ENCODE measurements at places on chromosomes 11 and 22.

GRCh38 chr22:36773935-36774334, 2.0 kb downstream of the IFT27 start:
- peak; percentile 55 for DNase-seq

- DNase-seq = no peak
These were observed 2.2 kb downstream of the APOBEC3A start for GRCh38 chr22:38959590-38959989.

DNA sequence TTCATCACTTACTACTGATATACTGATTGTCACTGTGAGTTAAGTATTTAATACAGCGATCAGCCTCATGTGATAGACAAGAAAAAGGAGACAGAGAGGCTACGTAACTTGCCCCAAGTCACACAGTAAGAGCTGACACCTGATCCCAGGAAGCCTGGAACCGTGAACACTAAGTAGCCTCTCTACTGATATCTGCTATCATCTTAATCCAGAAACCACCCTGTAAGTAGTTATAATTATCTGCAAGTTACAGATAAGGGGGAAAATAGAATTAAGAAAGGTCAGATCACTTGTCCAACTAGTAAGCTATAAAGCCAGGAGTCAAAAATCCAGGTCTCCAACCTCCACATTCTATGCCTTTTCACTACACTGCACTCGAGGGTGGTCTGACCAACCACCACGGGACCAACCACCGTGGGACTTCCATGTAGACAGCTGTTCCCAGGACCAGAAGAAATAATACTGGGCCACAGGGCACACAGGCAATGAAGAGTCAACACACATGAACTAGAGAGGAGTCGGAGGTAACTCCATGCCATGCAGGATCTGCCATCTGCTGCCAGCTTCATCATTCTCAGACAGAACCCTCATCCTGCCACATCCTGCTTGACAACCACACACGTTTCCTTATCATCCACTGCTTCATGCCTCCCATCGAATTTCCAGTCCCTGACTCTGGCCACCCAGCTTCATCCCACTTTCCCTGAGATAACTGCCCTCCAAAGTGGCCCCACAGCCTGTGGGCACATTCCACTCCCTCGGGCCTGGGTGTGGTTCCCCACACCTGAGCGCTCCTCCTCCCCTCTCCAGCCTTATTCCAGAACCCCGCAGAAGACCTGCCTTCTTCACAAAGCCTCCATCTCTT, 58.6 kb downstream of the MICAL3 start:
- no peak for DNase-seq

DNA sequence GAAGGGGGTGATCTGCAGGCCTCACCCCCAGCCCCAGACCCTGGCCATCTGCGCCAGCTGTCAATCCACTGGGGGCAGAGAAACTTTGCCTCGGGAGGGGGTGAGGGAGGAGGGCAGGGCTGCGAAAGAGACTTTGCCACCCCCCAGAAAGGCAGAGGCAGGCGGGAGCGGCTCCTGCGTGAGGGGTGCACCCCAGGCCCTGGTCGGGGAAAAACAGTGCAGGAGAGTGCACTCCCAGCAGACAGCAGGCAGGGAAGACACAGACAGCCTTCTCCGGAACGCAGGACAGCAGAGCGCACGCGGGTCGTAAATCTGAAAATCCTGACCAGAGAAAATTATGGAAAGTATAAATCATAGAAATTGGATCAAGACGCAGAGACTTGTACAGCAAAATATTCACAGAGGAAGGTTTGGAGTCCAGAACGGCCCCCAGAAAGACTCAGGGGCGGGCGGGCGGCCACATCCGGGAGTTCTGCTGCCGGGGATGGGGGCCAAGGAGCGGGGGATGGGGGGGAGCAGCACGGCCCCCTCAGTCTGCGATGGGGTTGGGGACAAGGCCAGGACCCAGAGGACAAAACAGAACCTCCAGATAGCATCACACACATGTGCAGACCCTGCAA, 8.0 kb upstream of the MRPL23 start:
- DNase-seq = no peak

- DNase-seq = peak; percentile 11
These were observed 71.9 kb upstream of the GRAMD1B start for GRCh38 chr11:123357990-123358827.

- DNase-seq = no peak
These were observed 116.8 kb downstream of the MED15 start for GRCh38 chr22:20624161-20624616.

- no peak for DNase-seq
These were observed 31.6 kb upstream of the CAVIN3 start for GRCh38 chr11:6351782-6352382.

DNA sequence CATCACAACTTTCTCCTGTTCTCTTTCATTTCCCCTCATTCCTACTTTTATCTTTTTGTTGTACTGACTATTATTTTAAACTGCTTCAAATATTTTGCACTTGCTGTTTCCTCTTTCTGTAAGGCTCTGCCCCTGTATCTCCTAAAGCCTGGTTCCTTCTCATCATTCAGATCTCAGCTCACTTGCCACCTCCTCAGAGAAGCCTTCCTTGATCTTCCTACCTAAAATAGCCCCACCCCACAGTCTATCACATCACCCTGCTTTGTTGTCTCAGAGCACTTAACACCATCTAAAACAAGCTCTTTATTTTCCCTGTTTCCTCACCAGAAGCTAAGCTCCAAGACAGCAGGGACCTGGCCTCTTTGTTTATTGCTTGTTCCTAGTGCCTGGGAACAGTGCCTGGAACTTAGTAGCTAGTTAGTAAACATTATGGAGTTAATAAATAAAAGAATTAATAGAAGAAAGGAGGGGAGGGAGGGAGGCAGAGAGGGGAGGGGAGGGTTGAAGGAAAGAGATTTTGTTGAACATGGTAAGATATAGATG, 2.5 kb upstream of the STK33 start:
- DNase-seq = no peak

DNA sequence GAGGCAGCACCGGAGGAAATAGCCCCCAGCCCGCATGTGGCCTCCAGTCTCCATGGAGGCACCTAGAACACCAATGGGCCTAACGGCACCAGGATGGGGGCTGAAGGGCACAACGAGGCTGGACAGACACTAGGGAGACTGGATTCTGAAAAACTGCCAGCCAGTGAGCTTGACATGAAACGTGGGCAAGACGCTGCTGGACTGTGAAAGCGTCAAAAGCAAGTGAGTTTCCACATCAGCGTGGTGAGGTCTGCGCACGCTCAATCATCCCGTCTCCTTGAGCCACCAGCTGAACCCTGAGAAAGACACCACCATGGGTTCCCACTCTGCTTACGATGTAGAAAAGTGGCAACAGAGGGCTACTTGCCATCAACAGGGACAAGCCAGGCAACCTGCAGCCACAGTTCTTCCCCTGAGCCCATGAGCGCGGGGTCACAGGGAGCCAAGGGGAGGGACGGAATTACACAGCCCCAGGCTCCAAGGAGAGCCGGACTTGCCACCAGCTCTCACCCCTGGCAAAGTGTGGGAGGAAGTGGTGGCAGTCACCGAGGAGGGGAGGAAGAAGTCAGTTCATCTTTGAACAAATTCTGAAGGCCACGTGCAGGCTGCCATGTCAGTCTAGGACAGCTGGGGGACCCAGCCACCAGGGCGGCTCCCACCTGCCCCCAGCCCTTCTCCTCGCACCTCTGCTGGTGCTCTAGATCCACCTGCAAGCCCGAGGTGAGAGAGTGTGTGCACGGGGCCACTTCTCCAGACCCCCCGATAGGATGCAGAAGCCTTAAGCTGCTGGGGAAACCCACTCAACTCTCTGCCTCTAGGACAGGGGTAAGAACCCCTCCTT, 131.1 kb downstream of the MPPED1 start:
- DNase-seq = no peak

GRCh38 chr22:45975164-45976161, 1.5 kb downstream of the WNT7B start:
- DNase-seq = no peak

- no peak for DNase-seq
These were observed 14.8 kb downstream of the B3GNT6 start for GRCh38 chr11:77049026-77049425.

GRCh38 chr11:45896422-45896984, 10.6 kb downstream of the FREY1 start:
- no peak for DNase-seq

DNA sequence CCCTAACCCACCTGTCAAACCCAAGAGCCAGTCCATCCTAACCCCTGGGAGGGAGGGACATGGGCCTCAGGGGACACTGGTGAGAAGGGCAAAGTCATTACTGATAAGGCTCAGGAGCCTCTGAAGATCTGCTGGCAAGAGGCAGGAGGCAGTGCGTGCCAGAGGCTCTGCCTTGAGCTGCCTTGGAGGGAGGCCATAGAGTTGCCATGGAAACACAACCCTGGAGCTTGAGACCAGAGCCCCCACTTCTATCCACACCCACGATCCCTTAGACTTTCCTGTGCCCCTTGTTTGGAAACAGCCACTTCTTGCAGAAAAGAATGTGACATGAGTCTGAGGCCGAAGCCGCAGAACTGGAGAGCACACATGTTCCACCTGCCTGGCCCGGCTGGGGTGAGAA, 89.7 kb upstream of the CSNK2A3 start:
- no peak for DNase-seq

GRCh38 chr11:35809561-35809960, 134.3 kb upstream of the LDLRAD3 start:
- DNase-seq = no peak

DNA sequence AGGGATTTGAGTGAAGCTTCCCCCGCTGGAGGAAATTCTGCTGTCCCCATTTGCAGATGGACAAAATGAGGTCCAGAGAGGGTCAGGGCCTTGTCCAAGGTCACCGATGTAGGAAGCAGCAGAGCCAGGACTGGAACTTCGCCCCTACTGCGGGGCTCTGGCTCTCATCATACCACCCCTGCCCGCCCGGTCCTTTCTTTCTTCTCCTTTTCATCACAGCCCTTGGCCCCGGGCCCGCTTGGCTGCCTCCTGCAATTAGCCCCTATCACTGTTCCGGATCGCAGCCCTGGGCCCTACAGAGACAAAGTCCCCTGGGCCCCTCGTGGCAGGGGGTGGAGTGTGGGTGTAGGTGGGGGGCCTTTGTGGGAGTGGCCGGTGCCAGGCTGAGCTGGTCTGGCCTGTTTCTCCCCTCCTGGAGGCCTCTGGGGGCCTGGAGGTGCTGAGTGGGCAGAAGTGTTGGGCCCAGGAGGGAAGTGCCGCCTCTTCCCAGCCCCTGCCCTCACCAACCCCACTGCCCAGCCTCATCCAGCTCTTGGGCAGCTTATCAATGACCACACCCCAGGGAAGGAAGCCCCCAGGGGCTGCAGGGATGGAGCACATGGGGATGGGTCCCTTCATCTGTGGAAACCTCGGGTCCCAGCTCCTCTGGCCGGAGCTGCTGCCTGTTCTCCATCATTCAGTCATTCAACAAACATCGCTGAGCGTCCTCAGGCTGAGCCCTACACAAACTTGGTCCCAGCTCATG, 3.4 kb downstream of the EMID1 start:
- peak; percentile 76 for DNase-seq

DNA sequence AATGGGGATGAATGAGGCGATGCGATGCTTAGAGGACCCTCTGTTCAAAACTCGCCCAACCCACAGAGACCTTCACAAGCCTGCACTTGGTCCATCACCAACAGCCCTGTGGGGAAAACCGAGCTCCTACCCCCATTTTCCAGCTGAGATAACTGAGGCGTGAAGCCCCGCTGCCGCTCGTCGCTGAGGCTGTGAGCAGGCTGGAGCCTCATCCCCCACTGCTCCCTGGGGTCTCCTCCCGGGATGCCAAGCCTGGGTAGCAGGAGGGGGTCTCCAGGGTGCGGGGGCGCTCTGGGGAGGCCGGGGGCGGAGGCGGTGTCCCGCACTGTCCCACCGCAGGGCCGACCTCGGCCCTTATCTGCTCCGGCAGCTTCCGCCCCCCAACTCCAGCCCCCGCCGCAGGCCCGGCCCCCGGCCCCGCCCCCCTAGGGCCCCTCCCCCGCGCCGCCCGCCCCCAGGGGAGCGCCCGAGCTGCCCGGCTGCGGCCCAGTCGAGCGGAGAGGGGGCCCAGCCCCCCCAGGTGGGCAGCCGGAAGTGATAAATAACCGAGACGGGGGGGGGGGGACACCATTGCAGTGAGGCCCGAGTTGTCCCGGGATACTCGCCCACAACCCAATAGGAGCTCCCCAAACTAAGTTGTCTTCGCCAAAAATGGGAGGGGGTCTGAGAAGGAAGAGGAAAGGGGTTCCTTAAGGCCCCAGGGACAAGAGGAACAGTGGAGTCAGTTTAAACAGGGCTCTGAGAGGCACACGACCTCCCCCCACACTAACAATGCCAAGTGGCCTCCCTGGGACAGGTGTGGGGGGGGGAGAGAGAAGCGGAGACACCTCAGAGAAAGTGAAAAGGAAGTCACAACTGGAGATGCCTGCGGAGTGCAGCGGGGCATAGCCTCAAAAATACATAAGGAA, 8.3 kb upstream of the SLC39A13 start:
- DNase-seq = peak; percentile 83

- no peak for DNase-seq
These were observed 7.8 kb upstream of the CD81 start for GRCh38 chr11:2369320-2369719.

GRCh38 chr22:39315389-39315788, 4.0 kb downstream of the RPL3 start:
- no peak for DNase-seq

GRCh38 chr11:106397787-106398501, 320.5 kb downstream of the AASDHPPT start:
- DNase-seq = no peak

DNA sequence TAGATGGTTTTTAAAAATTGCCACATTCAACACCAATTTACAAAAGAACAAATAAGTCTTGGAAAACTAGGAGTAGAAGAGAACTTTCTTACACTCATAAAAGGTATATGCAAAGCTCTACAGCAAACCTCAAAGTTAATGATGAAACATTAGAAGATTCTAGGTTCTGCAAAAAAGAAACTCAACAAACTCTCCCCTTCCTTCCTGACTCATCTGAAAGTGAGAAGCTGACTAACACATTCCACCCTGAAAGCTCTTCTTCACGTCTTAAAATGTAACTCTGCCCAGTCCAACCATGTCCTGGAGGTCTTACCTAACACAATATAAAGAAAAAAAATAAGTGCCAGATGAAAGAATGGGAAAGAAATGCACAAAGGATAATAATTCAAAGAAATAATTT, 218.9 kb upstream of the ISX start:
- DNase-seq = no peak

DNA sequence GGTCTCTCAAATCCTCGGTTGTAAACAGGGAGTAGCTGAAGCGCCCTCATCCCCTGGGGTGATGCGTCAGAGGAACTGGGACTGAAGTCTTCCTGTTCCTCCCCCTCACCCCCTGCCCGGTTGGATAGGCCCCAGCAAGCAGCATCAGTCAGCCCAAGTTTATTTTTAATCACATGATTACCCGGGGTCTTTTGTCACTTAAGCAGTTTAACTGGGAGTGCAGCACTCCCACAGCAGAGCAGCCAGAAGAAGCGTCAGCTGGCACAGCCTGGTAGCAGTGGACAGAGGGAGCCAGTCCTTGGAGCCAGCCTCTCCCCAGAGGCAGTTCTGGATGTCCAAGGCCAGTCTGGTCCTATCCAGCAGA, 342.1 kb downstream of the CTTN start:
- no peak for DNase-seq

GRCh38 chr11:115249061-115249578, 255.1 kb downstream of the CADM1 start:
- no peak for DNase-seq
